ENCODE measurements at places on chromosomes 16 and 17.

- no peak for DNase-seq
Observed at GRCh38 chr16:88133507-88133843, 182.2 kb downstream of the BANP start.

DNA sequence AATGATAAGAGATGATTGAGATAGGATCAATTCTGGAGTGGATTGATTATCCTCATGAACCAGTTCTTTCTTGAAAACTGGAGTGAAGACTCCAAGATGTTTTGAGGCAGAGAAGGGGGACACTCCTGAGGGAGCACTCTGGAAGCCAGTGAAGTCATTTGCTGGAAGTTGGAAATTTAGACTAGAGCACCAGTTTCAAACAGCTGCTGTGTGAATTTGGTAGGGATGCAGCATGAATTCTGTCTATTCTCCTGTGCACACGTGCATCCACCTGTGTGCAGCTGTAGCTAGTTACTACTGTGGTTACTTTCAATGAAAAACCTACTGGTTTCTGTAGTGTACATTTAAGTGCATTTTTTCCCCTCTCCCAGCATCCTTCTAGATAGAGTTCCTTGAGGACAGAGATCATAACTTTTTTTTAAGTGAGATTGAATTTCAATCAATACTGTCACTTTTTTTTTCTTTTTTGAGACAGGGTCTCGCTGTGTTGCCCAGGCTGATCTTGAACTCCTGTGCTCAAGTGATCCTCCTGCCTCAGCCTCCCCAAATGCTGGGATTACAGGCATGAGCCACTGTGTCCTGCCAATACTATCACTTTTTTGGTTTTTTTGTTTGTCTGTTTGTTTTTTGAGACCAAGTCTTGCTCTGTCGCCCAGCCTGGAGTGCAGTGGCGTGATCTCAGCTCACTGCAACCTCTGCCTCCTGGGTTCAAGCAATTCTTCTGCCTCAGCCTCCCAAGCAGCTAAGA, 65.9 kb downstream of the TUBD1 start:
- no peak for DNase-seq

DNA sequence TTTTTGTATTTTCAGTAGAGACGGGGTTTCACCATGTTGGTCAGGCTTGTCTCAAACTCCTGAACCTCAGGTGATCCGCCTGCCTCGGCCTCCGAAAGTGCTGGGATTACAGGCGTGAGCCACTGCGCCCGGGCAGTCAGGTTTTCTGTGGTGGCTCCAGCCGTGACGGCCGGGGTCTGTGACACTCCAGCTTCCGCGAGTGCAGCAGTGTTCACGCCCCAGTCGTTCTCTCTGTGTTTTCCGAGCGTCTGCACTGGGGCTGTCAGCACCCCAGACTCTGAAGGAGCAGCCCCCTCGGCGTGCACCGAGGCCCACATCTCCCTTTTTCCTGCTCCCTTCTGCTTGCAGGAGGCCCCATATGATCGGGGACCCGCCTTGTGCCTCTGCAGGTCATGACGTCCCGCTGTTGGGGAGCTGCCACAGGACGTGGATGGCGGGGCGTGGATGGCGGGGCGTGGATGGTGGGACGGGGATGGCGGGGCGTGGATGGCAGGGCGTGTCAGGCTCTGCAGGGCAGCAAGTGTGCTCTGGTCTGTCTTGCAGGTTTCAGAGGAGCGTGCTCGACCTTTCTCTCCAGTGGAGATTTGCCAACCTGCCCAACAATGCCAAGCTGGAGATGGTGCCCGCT, 5.7 kb downstream of the ASPSCR1 start:
- no peak for DNase-seq

DNA sequence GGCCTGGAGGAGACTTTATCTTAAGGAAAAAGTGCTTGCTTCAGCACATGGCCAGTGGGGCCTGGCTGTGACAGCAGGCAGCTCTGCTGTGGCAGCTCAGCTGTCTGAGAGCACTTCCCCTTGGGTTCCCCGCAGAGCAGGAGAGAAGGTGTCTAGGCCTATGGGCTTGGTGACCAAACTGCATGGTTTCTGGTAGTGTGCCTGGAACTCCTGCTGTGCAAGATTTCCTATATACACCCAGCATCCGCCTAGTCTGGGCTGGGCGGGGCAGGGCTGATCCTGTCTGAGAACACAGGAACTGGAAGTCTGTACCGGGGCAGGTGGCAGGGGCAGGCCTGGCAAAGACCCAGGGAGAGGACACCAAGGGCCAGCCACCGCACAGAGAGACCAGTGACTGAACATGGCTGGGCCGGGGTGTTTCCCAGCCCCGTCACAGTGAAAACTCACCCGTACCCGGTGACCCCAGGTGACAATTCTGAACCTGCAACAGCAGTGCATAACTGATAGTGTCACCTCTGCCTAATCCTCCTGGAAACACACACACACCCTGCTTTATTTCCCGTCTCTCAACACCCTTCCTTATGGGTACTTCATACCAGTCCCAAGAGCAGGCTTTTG, 39.3 kb downstream of the CHD9 start:
- DNase-seq = no peak

DNA sequence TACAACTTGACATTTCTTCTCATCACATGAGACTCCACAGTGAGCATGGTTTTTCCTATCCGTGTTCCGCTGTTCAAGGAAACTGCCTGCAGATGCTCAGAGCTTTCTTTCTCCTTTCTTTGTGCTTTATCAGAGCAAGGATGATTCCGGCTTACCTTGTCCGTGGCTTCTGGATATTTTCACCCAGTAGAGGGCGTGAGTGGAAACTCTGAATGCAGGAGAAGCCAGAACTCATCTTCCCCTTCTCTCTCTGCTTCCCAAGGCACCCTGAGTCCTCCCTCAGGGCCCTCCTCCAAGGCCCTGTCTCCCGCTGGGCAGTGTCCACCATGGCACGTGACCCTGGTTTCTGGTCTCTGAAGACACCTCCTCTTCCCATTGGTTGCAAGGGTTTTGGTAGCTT, 721.1 kb upstream of the RBFOX1 start:
- no peak for DNase-seq
